T-helper 1 cell (primary cell): ENCODE measurements at places on chromosomes 6 and 20.

- no peak for DNase-seq
Measured at GRCh38 chr6:158863646-158864045, 44.5 kb upstream of the EZR start.

GRCh38 chr20:35640724-35641123, 24.0 kb downstream of the CPNE1 start:
- DNase-seq, result no peak

DNA sequence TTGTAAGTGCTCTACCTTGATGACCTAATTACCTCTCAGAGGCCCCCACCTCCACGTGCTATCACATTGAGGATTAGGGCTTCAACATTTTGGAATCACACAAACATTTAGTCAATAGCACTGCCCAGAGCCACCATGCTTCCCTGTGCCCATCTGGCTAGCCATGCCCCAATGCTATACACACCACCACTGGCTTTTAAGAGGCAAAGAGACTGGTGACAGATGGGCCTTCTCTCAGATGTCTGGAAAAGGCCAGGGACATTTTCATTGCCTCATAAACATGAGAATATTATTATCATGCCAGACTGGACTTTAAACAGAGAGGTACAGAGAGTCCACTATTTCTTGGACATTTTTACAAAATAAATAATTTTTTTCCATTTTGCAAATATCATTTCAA, 29.8 kb downstream of the TRMT6 start:
- no peak for DNase-seq

GRCh38 chr6:25012657-25013056, 76.9 kb upstream of the RIPOR2 start:
- no peak for DNase-seq
